Activated CD8-positive, alpha-beta memory T cell treated with anti-CD3 and anti-CD28 coated beads for 4 hours (primary cell): ENCODE measurements at places on chromosomes 11 and 22.

- DNase-seq = no peak
Observed at GRCh38 chr22:46379066-46379930, 43.8 kb downstream of the TRMU start.

DNA sequence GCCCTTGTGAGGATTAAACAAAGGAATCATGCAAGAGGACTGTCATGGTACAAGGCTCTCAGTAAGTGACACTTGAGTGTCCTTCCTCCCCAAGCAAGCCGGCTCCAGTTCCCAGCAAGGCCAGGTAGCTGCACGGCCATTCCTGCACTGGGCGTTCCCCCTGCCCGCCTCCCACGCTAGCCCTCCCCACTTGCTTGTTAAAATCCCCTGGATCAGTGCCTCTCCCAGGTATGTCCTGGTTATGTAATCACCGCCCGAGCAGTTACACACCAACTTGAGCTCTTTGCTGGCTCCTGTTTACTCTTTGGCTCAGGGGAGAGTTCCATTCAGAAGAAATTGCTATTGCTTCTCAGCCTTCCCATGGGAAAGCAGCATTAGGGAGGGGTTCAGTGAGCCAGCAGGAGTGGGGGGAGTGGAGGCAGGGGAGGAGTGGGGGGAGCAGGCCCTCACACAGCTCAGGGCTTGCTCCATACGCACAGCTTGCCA, 19.4 kb upstream of the MYEOV start:
- no peak for DNase-seq

GRCh38 chr11:76655501-76656049, 15.0 kb downstream of the LRRC32 start:
- DNase-seq = no peak

DNA sequence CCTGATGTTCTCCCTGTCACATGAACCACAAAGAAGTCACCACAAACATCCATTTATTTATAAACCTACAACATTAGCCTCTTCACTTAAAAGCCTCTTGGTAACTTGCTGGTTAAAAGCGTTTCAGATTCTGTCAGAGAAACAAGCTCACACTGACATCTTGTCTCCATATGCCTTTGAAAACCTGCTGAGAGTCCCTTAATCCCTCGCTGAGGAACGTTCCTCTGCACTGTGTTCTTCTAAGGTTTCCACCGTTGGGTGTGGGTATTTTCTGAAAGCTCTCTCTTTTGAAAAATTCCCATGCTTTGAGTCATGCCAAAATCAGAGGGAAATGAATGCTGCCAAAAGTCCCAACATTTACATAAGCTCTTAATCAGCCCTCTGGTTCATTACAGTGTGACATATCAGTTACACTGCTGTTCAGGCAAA, 149.8 kb downstream of the CCDC34 start:
- DNase-seq = no peak

DNA sequence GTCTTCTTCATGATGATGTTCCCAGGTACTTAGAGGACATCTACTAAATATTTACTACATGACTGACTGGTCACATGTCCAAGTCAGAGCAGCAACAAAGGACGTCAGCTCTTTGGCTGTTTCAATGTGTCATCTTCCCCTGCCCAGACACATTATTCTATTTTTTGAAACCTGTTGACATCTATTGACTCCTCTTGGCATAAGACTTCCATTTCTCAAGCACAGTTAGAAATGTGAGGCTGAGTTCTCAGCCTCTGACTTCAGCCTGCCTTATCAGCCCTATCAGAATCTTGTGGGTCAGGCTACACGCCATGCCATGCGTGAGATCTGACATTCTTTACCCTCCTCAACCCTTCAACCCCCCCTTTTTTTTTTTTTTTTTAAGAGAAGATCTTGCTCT, 63.8 kb downstream of the SC5D start:
- DNase-seq = no peak

DNA sequence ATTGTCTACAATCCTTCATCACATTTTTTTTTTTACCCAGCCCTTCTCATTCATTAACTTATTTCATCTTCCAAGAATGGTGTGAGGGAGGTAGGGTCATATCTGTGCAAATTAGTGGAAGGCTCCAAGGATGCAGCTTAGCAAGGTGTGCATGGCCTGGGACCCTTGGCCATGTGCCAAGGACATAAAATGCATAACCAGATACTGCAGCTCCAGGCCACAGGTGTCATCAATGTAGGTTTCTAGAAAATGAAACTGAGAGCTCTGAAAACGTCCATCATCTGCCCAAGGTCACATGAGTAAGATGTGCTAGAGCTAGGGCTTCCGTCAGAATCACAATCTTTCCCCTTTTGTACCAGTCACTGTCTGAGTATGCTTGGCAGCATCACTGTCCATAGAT, 29.8 kb downstream of the ANKK1 start:
- no peak for DNase-seq

DNA sequence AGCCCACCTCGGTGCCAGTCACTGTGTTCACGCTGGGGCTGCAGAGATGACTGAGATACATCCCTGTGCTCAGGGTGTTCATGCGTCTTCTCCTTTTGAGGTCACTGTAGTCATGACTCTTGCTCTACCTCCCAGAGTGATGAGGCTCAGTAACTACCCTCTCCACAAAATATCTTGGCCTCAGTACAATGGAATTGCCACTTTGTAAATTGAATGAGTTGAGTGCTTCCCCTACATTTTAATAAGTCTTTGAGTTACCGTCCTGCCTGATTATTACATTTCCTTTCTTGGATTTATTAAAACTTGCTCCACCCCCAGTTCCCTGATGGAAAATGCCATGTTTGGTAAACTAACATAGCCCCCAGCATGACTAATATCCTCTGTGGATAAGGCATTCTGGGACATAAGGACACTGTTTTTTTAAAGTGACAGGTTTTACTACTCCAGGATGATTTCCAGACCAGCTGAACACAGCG, 15.9 kb downstream of the PRSS23 start:
- DNase-seq = no peak

GRCh38 chr11:16392616-16393015, 36.3 kb upstream of the SOX6 start:
- no peak for DNase-seq

- DNase-seq = no peak
Observed at GRCh38 chr11:70204466-70204799, 1.3 kb downstream of the FADD start.

- no peak for DNase-seq
Observed at GRCh38 chr11:17353821-17354600, 2.4 kb downstream of the NCR3LG1 start.

DNA sequence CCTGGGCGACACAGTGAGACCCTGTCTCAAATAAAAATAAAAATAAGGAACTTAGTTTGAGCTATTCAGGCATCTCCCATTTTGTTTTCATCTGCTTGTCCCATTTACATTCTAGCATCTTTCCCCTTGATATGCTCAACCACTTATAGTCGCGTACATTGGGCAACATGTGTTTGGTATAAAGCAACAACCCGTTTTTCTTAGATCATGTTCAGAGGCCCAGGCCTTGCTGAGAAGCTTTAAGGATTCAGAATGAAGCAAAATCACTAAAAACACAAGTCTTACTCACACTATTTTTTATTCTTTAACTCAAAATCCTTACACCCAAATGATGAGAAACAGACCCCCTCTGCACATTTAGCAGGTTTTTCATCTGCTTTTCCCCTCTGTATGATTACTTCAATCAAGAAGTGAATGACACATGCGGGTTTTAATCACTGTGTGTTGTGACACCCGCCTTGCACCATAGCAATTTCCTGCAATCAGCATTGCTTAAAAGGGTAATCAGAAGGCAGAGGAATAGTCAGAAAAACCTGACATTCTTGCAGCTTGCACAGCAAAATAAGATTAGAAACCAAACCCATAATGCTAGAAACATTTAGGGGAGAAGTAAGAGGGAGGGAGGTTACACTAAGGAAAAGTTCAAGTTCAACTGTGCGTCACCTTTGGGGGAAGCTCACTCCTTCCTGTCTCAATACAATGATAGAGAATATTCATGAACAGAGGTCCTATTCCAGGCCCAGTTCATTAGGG, 25.9 kb downstream of the ALG9 start:
- no peak for DNase-seq

DNA sequence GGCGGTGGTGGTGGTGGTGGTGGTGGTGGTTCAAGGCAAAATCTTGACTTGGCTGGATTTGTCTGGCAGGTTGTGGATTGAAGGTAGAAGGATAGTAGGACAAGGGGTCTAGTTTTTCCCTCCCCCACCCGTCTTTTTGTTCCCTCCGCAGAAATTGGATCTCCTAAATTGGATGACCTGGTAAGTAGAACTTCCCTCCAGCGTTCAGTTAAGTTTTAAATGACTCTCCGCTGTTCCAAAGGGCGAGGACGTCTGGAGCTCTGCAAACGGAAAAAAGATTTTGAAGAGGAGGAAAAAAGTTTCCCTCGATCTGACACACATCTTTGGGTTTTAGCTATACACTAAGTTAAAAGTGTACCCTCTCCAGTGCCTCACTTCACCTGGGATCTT, 422 bp upstream of the LGR4 start:
- no peak for DNase-seq

DNA sequence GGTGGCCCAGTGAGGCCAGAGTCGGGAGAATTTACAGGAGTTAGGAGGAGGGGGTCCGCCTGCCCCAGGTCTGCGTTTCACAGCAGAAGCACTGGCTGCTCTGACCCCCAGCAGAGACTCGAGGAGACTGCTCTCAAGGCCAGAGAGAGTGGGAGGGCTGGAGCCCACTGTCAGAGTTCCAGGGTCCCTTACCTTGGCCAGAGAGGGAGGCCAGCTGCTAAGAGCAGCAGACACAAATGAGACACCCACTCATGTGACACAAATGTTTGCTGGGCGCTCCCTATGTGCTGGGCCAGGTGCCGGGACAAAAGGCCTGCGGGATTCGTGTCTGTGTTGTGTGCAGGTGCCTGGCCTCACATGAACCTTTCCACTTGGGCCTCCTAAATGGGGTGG, 2.8 kb upstream of the TNFRSF13C start:
- DNase-seq = no peak

- DNase-seq = no peak
Observed at GRCh38 chr11:115555336-115556090, 51.3 kb upstream of the CADM1 start.

DNA sequence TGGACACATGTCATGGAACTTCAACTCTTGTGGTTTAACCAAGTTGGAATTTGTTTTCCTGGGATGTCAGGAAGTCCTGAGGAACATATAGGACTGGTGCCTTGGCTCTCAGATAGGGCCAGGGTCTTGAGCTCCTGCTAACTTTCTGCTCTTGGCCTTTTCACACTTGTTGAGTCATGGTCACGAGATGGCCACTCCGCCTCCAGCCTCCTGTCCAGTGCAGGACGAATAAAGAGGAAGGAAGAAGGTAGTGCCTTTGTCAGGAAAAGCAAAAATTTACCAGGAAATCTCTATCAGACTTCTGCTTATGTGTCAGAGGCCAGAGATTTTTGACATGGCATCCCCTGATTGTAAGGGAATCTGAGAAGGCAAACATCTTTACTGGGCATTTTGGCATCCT, 89.1 kb upstream of the ARHGAP20 start:
- no peak for DNase-seq

DNA sequence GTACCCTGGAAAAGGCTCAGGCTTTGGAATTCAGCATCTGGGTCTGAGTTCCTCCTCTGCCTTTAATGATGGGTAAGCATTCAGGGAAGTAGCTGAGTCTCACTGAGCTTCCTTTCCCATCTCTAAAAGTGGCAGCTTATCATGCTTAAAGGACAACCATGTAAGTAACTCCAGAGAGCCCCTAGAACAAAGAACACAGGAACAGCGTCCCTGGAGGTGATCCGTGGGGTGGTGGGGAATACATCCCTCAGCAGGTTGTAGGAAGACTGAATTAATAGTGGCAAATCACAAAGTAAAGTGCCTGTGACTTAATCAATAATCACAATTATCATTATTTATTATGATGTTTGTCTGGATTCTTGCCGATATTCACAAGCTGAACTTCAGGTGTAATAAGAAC, 114.7 kb upstream of the ISX start:
- DNase-seq = no peak

DNA sequence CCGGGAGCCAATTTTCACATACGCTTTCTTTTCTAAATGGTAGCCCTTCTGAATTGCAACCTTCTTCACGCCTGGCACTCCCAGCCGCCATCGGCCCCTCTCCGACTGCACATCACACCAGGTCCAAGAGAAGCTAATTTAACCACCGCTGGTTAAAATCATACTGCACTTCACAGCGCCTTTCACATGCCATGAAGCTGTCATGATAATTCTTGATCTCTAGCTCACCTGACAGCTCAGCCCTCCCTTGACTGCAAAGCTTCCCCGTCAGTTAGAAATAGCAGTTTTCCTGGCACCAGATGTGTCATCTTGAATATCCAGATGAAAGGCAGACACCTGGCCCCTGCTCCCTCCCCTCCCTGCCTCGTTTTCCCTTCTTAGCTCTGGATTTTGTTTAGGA, 101.4 kb downstream of the ARL14EP start:
- DNase-seq = no peak

GRCh38 chr11:38547462-38547861, 1949.4 kb upstream of the RAG2 start:
- DNase-seq = no peak

DNA sequence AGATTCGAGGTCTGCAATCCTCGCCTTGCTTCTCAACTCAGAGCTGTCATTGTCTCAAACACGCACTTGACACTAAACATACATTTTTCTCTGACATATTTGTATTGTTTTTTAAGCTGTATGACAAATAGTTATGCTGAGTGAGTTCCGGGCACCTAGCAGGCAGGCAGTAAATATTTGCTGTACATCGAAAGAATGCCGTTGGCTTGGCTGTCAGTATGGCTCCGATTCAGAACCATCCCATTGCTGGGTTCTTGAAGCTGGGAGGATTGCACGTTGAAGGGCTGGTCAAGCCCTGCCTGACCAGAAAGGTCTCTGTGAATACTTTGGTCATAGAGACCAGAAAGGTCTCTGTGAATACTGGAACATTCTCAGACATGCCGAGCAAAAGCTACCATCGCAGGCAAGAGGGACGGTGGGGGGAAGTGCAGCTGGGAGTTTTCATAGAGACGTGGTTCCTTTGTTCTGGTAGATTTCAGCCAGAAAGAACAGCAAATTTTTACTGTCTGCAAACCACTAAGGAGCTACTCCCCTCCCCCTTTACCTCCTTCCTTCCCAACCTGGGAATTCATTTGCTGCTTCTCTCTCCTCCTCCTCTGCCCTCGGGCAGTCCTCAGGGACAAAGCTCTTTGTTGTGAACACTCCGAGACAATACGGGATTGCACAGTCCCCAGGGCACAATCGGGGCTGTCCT, 202.2 kb upstream of the SORL1-AS1 start:
- DNase-seq = no peak

DNA sequence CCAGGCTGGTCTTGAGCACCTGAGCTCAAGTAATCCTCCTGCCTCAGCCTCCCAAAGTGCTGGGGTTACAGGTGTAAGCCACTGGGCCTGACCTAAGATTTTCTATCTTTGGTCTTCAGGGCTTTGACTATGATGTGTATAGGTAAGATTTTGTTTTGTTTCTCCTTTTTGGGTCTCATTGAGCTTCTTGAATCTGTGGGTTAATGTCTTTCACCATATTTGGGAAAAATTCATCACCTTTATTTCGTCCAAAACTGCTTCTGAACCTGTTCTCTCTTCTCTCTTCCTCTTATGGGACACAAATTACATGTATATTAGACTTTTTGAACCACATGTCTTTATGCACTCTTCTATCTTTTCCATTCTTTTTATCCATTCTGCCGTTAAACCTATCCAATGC, 100.4 kb downstream of the OSBP2 start:
- DNase-seq = no peak

- DNase-seq = no peak
Observed at GRCh38 chr11:110470716-110471115, 41.0 kb downstream of the FDX1 start.

GRCh38 chr11:45166604-45166897, 20.1 kb downstream of the PRDM11 start:
- DNase-seq = no peak
